ENCODE measurements at places on chromosomes 4 and X.

GRCh38 chr4:185004562-185005218, 13.6 kb upstream of the HELT start:
- no peak for DNase-seq

DNA sequence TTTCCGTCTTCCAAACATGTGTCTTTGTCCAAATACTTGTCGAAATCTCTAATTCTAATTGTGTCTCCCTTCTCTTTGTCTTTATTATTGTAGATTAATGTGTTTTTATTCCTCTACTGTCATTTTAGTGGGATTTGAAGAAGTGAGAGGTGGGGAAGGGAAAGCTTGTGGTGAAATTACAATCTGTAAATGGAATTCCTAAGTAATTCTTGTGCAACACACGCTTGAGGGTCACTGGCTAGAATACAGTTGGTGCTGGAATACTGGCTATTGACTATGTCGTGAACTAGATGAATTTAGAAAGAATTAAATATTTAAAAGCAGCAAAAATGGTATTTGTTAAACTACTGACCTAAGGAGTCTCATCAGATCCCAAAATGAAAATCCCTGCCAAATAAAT, 10.7 kb upstream of the FNIP2 start:
- DNase-seq: no peak

GRCh38 chr4:2871466-2871865, 27.8 kb downstream of the ADD1 start:
- no peak for DNase-seq

GRCh38 chrX:136679531-136679930, 31.6 kb downstream of the CD40LG start:
- no peak for DNase-seq

GRCh38 chr4:30792601-30793000, 72.4 kb downstream of the PCDH7 start:
- DNase-seq: no peak

DNA sequence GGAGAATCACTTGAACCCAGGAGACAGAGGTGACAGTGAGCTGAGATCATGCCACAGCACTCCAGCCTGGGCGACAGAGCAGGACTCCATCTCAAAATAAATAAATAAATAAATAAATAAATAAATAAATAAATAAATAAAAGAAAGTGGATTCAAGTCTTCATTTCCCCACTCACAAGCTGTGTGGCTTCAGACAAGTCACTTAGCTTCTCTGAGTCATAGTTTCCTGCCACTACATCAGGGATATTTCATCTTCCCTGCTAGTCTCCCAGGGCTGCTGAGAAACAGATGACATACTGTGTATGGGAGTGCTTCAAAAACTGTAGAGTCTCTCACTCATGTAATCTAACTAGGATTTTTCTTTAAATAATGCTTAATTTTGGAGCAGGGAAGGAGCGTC, 37.2 kb downstream of the TBC1D9 start:
- DNase-seq: no peak

DNA sequence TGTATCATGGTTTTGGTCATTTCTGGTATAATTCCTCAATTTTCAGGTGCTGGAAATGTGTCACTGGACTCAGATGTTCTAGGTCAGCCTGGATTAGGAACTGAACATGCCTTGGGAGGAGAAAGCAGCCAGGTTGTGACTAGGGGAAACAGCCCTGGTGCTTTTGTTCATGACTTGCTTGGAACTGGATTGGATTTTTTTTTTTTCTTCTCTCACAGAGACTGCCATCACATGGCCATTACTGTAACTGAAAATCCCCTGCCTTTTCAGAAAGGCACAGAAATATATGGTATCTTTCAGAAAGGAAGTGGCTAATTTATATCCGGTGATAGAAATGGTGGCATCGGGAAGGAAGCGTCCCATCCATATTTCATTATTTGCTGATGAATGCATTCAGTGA, 34.6 kb downstream of the SEPTIN11 start:
- DNase-seq: no peak

- DNase-seq: no peak
These were observed 434 bp upstream of the TMEM255A start for GRCh38 chrX:120311727-120312063.

GRCh38 chr4:6941796-6942195, 32.2 kb downstream of the TBC1D14 start:
- DNase-seq: no peak

DNA sequence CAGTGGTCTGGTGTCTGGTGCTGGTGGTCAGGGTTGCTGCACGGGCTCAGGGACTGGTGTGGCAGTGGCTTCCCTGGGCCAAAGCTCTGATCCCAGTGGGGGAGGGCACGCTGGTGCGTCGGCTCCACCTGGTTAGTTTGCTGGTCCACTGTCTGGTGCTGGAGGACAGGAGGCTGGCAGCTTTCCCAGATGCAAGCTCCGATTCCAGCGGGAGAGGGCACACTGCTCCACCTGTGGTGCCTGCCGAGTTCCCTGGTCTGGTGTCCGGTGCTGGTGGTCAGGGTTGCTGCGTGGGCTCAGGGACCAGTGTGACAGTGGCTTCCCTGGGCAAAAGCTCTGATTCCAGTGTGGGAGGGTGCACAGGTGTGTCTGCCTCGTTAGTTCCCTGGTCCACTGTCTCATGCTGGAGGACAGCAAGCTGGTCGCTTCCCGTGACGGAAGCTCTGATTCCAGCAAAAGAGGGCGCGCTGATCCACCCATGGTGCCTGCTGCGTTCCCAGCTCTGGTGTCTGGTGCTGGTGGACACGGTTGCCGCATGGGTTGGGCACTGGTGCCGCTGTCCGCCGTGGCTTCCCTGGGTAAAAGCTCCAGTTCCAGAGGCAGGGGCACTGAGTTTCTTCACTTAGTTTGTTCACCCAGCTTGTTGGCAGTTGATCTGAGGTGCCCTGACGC, 5.8 kb downstream of the VMA21 start:
- no peak for DNase-seq

GRCh38 chr4:114156371-114156770, 176.9 kb upstream of the ARSJ start:
- DNase-seq: no peak

DNA sequence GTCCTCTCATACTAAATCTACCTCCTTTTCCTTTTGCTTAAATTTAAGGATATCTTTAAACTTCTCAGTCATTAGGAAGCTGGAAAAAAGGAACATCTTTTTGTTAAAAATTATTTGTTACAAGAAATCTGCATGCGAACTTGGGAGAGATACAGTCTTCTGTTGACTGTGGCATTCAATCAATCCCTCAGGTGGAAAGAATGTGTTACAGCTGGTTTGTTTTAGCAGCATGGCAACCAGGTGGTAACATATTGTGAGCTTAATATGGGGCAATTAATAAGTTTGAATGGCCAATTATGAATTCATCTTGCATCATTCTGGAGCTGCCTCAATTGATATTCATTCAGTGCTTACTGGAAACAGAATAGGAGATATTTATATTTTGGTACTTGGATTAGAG, 135.0 kb downstream of the GC start:
- no peak for DNase-seq

GRCh38 chr4:17670423-17670822, 56.0 kb downstream of the MED28 start:
- DNase-seq: no peak

- DNase-seq: no peak
These were observed 65.6 kb downstream of the ASB9 start for GRCh38 chrX:15204130-15204751.

DNA sequence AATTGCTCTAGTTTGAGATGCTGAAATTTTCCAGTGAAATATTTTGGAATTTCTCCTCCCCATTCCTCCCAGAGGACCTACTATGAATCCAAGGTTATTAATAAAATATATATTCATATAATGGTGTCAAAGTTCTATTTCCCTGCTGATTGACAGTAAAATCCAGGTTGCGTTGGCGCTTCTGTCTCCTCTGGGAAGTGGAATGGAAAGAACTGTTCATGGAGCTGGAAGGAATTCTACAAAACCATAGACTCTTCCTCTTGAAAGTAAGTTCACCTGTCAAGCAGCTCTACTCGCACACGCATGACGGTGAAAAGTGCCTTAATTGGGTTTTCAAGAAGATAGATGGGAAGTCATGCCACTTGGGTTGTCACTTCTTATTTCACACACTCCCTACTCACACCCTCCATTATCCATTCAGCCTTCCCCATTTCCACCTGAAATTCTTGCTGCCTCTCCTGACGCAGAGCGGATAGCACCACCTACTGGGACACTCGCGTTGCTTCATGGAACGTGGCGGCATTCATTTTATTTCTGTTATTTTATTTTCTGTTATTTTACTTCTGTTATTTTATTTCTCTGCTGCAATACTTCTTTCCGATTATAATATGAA, 351.6 kb downstream of the NLGN4X start:
- no peak for DNase-seq

GRCh38 chr4:26367811-26368210, 47.0 kb downstream of the RBPJ start:
- no peak for DNase-seq

DNA sequence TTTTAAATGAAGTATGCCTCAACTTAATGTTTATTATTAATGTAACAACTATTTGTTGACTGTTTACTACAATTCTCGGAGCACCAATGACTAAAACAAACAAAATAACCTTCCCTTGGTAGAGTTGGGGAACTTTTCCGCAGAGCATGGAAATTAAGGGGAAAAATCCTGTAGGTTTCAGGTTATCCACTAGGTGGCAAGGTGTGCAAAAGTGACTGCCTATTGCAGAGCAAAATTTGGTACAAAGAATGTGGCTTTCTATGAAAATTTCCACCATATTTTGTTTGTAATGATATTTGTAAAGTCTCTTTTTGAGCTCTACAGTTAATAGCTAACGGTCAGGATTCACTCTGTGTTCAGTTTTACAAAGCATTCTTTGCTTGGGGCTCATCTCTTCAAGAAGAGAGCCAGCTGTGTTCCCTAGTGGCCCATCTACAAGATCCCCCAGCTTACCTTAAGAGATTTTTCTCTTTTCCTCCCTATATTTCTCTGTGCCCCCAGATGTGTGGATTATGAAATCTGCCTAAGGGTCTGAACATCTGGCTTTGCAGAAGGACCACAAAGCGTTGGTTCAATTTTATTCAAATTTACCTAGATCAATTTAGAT, 61.1 kb downstream of the FBXO8 start:
- no peak for DNase-seq

GRCh38 chr4:171983935-171984805, 171.0 kb downstream of the GALNTL6 start:
- no peak for DNase-seq

GRCh38 chr4:2962614-2963174, 512 bp downstream of the NOP14 start:
- no peak for DNase-seq

Measured in epithelial cell of prostate (primary cell).